Osteocyte (in vitro differentiated cells): ENCODE measurements at places on chromosomes 1 and 21. TPM values are rescaled to one million over a fixed set of nuclear protein-coding genes. Genes with fewer than 3 reads are reported as not detected.

DNA sequence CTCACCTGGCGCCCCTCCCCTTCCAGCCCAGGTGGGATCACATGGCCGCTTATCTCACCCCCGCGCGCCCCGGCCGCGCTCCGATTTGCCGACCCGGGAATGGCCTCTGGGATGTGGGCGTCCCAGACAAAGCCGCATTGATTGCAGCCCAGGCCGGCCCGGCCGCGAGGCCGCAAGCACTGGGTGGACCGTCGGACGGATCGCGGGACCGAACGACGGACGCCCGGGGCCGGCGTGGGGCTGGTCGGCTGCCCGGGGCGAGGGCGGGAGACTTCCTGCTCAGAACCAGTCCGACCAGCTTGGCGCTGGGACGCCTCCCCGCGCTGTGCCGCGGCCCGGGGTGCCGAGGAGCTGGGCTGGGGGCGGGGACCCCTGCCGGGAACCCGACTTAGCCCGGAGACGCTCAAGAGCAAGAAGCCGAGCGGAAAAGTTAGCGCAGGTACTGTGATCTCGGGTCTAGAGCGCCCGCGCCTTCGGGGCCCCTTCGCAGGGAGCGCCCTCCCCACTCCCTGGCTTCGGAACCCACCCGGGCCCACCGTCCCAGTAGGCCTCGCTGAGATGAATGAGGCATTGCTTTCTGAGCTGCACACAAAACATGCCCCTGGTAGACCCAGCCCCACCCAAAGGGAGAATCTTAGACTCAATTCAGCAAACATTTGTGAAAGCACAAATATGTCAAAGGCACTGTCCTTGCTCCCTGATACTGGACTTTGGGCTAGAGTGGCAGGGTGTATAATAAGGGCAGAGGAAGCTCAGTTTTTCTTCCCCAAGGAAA, 415 bp upstream of the LAD1 start:
- no peak for DNase-seq

GRCh38 chr1:159853417-159854115, 8.9 kb downstream of the VSIG8 start:
- DNase-seq: no peak

The RHOU gene
- total RNA-seq: 2.3 and 2.4 TPM in 2 replicates

GRCh38 chr1:103447471-103447870, 78.0 kb upstream of the RNPC3 start:
- no peak for DNase-seq

GRCh38 chr1:184285401-184286087, 101.3 kb upstream of the C1orf21 start:
- no peak for DNase-seq

The PLA2G2C gene
- total RNA-seq: not detected in 2 replicates

The SAMSN1 gene
- total RNA-seq: not detected in 2 replicates

DNA sequence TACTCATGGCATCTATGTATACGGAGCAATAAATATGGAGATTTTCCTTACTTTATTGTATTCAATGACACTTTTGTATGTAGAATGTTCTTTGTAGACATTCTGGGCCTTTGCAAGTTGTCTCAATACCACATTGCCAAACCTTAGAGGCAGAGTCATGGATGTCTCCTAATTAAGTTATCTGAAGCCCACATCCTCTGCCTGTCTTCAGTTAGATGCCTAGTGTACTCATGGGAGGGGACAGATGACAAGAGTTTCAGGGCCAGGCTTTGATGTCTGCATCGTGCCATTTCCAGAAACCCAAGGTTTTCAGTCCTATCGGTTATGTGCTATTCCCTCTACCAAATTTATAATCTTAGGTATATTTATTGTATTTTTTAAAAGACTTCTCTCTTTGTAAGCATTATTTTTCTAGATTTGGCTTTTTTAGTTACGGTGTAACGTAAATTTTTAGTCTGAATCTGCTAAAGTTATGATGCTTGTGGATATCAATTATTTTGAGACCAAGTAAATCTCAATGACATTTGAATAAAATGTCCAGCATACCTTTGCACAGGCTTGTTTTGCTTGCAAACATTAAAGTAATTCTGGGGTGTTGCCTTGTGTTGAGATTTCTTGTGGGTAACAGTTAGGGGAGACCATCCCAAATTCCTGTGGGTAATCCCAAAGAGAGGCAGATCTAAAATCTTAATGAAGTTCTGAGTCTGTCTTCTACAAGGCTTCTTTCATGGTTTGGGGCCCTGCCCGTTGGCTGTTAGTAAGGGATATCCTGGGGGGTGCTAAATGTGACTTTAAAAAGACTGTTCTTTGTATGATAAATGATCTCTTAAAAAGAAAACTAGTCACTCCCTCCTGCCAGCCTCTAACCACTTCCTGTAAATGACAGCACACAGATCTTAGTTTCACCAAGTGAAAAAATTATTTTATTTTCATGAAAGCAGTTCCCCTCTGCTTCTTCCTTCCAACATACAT, 8.0 kb upstream of the MACF1 start:
- no peak for DNase-seq

- DNase-seq: no peak
Observed at GRCh38 chr1:2991753-2992495, 29.3 kb upstream of the ACTRT2 start.

GRCh38 chr1:61182049-61182448, 99.7 kb downstream of the NFIA start:
- no peak for DNase-seq

The OR2M3 gene
- total RNA-seq: not detected in 2 replicates

The S100A13 gene
- total RNA-seq: 126 and 128 TPM in 2 replicates

DNA sequence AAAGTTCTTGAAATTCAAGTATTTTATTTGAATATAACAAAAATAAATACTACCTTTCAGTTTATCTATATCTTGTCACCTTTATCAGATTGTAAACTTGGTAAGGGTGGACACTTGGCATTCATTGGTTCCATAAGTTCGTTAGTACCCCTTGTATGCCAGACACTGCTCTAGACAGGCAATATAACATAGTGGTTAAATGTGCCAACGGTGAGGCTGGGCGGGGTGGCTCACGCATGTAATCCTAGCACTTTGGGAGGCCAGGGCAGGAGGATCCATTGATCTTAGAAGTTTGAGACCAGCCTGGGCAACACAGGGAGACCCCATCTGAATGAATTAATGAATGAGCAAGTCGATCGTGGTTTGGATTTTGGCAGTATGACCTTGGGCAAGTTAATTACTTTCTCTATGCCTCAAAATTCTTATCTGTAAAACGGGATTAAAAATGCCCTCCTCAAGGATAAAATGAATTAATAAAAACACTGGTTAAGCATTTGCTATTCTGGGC, 26.3 kb upstream of the SH3D21 start:
- DNase-seq: no peak

GRCh38 chr1:29641921-29642320, 405.6 kb downstream of the PTPRU start:
- DNase-seq: peak; percentile 38
